Activated CD8-positive, alpha-beta memory T cell treated with anti-CD3 and anti-CD28 coated beads for 1 hour (primary cell): ENCODE measurements at places on chromosomes 3 and 15.

DNA sequence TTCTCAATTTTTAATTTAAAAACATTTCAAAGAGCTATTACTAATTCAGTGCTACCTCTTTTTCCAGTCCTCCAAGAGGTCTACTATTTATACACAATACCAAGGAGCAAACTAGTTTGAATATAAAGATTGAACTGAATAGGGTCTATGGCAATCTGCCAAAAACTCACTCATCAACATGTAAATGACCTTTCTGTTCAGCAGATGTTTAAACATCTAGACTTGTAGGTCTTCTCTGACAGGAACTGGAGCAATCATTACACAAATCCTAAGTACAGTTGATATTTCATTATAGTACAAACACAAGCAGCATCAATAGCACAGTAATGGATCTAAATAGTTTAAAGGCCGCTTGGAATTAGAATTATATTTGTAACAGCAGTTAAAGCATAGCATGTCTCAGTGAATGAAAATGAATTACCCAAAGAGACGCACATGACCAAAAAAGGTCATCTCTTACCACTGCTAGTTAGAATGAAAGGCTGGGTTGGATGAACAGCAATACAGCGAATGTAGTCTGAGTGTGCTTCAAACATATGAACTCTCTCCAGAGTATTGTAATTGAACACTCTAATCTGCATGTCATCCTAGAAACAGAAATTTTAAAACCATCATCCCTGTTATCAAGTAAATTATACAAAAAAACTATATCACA lies 10.7 kb downstream of the COPB2 start:
- no peak for DNase-seq

- DNase-seq = no peak
These were observed 199.8 kb downstream of the UBE2E2 start for GRCh38 chr3:23402728-23403492.

GRCh38 chr15:80815106-80815505 lies 35.9 kb downstream of the CEMIP start:
- no peak for DNase-seq

GRCh38 chr3:172522871-172523818 lies at the start of gene TNFSF10:
Gene TNFSF10 (minus strand): TSS chr3:172523430. CDS start chr3:172523384, 46 bp downstream.
- no peak for DNase-seq

GRCh38 chr15:78308422-78309032 lies 9.1 kb upstream of the SKIC8 start:
- DNase-seq = no peak

DNA sequence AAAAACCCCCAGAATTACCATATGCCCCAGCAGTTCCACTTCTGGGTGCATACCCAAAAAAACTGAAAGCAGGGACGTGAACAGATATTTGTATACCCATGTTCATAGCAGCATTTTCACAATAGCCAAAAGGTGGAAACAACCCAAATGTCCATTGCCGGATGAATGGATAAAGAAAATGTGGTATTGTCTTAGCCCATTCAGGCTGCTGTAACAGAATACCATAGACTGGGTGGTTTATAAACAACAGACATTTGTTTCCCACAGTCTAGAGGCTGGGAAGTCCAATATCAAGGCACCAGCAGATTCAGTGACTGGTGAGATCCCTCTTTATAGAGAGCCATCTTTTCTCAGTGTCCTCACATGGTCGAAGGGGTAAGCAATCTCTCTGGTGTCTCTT lies 182.1 kb upstream of the ANKRD28 start:
- DNase-seq = no peak

DNA sequence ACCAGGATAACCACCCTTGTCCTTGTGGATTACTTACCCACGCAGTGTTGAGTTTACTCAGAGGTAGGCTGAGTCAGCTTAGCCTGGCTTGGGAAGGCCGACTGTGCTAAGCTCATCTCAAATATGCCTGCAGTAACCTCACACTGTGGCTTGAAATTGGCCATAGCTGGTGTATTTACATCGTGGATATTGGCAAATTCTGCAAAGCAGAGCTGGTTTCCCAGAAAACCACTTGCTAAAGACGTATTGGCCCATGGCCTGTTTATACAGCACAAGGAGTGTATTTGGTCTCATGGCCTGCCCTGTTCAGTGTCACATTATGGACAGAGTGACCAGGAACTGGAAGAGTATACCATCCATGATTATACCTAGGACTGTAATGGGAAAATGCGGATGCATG lies 170.5 kb upstream of the UBE3A start:
- no peak for DNase-seq

DNA sequence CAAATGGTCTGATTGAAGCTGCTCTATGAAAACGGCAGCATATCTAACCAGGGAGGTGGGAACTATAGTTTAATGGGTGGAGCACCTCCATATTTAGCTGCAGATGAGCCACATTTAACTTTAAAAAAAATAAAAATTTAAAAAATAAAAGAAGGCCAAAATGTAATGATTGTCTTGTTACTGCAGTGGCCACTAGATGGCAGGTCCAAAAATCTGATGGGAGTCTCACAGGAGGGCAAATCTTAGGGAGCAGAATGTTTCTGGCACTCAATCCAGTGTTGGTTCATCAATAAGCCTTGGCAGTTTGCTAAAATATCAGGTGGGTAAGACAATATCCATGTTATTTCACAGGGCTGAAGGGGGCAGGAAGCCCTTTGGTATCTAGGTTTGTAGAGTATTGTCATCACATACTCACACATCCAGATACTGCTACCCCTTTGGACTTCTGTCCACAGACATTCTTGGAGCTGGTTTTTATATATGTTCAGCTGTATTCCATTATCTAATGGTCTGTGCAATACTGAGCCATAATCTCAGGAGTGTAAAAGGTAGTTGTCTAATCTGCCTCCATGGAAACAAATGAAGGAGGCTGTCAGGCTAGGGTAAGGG lies 233.3 kb downstream of the TIGIT start:
- no peak for DNase-seq

DNA sequence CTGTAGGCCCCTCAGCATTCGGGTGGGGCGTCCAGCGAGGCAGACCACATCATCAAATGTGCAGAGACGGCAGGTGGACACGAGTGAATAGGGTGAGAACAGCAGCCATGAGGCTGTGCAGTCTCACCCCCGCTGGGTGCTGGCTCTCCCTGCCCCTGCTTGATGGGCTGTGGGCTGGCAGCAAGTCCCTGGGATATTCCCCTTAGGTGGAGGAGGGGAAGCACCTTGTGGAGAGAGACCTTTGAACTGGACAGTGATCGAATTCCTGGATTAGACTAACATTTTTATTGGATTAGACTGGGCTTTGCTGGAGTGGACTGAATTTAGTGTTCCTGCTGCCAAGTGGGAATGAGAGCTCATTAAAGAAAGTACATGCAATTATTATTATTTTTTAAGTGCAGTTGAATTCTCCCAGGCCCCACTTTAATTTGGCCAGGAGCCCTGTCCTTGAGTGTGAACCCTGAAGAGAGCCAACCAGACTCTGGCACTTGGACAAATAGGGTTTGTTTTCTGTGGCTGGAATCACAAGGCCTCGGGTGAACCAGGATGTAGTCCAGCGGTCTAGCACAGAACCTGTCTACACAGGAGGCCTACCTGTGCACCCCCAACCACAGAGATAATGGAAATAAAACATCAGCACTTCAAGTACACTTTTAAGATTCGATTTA lies 193.1 kb downstream of the ABHD5 start:
- DNase-seq = no peak

GRCh38 chr3:59334585-59334984 lies 284.8 kb upstream of the CFAP20DC start:
- no peak for DNase-seq

DNA sequence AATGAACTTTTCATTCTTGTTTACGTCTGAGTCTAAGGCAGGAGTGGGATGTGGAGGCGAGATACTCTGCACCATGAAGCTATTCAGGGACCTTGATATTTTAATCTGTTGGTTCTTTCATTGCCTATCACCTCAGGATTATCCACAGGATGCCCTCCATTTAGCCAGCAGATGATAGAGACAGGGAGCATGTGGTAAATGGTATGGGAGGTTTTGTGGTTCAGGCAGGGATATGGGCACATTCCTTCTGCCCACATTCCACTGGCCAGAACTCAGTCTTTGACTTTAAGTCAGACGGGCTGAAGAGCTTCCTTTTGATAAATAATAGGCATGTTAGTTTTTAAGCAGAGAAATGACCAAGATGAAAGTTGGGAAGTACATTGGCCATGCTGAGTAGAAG lies 548.0 kb upstream of the CCDC54 start:
- DNase-seq = no peak

DNA sequence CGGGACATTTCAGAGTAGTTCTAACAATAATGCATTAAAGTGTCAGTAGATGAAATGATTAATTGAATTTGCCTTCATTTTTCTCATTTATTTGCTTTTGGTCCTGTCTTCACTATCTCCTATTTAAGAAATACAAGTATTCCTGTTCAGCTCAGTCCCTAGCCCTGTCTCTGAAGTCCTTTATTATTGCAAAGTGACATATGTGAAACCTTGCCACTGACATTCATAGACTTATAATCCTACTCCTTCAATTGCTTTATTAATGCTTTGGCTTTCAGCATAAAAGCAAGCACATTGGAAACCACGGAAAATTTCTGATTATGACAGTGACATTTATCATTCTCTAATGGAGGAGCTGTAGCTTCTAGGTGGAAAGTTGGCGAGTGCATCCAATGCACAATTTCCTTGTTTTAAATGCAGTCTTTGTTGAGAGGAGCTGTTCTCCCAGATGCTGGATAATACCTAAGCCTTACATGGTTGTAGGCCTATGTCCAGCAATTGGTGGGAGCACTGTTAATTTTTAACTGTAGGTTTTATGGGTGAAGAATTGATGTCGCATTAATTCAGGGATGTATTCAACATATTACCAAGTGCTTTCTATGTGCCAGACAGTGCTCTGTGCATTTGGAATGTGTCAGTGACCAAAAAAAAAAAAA lies 337.8 kb downstream of the FEZF2 start:
- no peak for DNase-seq

DNA sequence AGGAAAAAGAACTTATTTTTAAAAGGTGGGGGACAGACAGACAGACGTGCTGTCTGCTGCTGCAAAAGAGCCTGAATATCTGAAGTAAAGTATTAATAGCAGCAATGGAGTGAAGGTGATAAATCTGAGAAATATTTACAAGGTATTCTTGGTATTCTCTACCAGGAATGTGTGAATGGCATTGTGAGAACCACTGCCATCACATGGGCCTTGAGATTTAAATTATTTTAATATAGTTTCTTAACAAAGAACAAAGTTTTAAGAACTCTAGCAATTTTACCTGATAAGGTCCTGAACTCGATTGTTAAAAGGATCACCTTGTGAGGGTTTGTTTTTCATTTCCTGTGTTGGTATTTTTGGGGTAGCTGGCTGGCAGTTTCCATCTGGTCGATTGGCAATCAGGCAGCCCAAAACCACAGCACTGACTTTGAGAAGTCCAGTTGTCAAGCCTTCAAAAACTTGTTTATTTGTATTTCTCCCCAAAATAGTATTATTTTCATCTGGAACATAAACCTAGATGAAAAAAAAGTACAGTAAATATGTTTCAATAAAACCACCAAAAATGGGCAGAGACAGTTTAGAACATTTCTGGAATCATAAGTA lies 97.3 kb downstream of the ISL2 start:
- no peak for DNase-seq

DNA sequence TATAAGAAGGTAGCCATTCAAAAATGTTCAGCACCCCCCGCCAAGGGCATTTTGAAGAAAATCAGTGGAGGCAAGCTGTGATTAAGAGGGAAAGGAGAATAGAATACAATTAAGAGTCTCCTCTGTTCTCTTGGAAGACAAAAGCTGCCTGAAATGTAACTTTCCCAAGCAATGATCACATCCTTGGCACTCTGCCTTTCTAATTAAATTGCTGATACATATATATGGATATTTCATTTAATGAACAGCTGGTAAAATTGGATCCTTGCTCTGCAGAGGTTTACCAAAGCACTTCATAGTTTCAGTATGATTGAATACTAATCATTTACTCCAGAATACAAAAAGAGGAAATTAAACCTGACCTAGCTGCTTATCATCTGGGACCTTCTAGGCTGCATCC lies 10.4 kb downstream of the COL6A6 start:
- DNase-seq = no peak

DNA sequence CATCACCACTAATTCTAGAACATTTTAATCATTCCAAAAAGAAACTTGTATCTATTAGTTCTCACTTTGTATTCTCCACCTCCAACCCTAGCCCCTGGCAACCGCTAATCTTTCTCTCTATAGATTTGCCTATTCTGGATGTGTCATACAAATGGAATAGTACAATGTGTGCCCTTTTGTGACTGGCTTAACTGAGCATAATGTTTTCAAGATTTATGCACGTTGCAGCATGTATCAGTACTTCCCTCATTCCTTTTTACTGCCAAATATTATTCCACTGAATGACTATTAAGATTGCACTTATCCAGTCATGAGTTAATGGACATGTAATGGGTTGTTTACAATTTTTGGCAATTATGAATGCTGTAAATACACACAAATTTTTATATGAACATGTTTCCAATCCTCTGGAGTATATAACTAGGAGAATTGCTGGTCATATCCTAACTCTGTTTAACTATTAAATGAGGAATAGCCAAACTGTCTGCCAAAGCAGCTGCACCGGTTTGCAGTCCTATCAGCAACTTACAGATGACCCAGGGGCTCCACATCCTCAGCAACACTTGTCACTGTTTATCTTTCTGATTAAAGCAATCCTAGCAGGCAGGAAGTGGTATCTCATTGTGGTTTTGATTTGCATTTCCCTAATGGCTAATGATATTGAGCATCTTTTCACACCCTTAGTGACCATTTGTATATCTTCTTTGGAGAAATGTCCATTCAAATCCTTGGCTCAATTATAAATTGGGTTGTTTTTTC lies 42.9 kb downstream of the DCUN1D1 start:
- DNase-seq = no peak

- DNase-seq = no peak
These were observed 3.5 kb upstream of the CPNE4 start for GRCh38 chr3:132038198-132038825.

DNA sequence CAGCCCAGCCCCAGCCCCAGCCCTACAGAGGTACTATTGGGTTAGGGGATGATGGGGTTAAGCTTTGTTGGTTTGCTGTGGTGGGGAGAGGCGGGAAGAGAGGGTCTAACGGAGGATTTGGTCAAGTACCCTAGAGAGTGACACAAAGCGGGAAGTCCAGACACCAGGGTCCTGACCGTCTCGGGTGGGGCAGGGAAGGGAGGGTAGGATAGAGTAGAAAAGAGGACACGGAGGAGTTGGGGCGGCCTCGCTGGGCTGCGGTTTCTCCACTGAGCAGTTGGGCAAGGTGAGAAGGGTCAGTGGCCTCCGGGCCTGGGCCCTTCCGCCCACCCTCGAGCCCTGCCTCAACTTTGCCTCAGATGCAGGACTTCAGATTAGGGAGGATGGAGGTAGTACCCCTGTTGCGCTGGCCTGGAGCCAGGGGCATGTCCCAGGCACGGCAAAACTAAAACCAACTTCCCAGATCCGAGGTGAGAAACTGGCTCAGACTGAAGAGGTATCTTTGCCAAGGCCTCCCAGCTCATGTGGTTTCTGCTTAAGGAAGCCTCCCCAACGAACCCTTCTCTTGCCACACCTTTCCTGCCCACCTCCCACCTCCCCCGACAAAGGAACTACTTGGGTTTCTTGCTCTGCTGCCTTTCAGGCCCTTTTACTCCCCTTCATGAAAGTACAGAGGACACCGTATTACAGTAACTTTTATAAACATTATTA lies 551 bp downstream of the PML start:
- no peak for DNase-seq

- DNase-seq = no peak
These were observed 32.9 kb downstream of the MEGF11 start for GRCh38 chr15:66220601-66221000.
